GM23338 (cell line): ENCODE measurements at places on chromosomes 3 and 15. TPM values are rescaled to one million over a fixed set of nuclear protein-coding genes. Genes with fewer than 3 reads are reported as not detected.

DNA sequence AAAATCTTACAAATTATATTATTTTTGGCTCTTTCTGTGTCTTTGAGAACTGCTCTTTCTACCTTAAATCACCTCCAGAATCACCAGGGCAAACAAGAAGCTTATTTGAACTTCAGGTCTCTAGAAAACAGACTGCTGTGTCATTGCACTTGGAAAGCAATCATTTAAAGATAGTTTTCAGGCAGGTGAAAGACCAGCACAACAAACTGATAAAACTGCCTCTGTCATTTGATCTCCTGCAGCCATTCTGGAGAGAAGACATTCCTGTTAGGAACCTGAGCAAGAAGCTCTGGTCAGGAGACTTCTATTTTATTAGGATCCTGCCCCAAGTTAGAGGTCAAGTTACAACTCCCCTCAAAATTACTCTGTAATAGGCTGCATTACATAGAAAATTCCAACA, 50.7 kb upstream of the AP4E1 start:
- peak; percentile 13 for DNase-seq
- no peaks in the 10 kb centered on the region for H3K36me3 ChIP-seq
- no peaks in the 10 kb centered on the region for H3K27me3 ChIP-seq
- H3K4me3 ChIP-seq: no peak overlapping the region
- no peak overlapping the region for H3K27ac ChIP-seq
- H3K4me1 ChIP-seq: peaks cover 3% of the 10 kb centered on the region; the same call in 1 of the 2 replicates

GRCh38 chr3:30604558-30604957, 1.8 kb upstream of the TGFBR2 start:
- H3K4me1 ChIP-seq: peaks cover 25% of the 10 kb centered on the region
- H3K36me3 ChIP-seq: no peaks in the 10 kb centered on the region
- DNase-seq: no peak
- no peak overlapping the region for H3K4me3 ChIP-seq

DNA sequence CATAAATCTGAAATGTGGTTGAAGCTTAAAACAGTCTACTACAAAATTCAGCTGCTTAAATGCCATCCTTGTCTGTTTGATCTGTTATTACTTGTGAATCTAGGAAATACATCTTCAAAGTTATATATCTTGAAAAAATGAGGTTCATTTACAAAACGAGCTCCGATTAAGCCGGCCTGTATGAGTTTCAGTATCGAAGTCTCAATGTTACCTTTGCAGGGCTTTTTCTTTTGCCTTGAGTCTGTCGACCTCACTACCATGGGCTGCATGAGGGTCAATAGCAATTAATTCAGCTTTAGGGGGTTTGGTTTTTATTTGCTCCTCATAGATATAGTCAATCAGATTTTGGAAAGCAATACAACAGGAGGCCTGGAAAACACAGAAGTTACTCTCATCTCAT, 23.2 kb downstream of the ERICH6 start:
- H3K27ac ChIP-seq: no peak overlapping the region
- H3K36me3 ChIP-seq: peaks cover 8% of the 10 kb centered on the region; the same call in 1 of the 2 replicates
- H3K27me3 ChIP-seq: no peaks in the 10 kb centered on the region
- H3K4me1 ChIP-seq: no peaks in the 10 kb centered on the region
- no peak overlapping the region for H3K4me3 ChIP-seq

The LRRC31 gene
- polyA plus RNA-seq: not detected in 2 replicates

The TMCO5A gene
- not detected in 2 replicates for polyA plus RNA-seq
